AG04449 (cell line): ENCODE measurements at places on chromosomes 1 and 21.

DNA sequence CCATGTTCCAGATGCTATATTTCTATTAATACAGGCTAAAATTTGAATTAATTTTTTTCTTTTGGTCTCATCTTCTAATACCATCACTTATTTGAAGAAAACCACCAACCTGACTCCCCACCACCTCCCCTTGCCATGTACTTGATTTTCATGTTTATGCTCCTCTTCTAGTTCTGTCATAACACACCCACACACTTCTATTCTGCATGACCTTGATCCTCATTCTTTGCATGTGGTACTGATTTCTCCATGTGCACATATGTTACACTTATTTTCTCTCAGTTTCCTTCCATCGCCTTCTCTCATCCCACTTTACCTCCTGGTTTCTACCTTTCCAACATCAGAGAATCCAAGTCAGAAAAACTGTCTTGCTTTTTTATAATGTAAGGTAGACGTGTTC, 78.9 kb upstream of the ARID1A start:
- no peak for DNase-seq

GRCh38 chr1:240169188-240169587, 77.5 kb downstream of the FMN2 start:
- DNase-seq = no peak

DNA sequence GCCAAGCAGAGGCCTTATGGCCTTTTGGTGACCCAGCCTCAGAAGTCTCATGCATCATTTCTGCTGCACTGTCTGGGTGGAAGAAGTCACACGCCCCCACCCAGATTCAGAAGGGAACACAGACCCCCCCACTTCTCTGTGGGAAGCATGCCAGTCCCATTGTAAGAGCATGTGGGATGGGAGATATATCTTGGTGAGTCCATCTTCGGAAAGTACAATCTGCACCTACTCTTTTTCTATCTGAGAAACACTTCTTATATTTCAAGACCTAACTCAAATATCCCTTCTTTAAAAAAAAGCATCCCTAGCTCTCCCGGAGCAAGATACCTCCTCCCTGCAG, 159.6 kb upstream of the FGGY start:
- no peak for DNase-seq

- no peak for DNase-seq
Observed at GRCh38 chr1:183505454-183506089, 33.3 kb downstream of the SMG7 start.

GRCh38 chr1:61447968-61448430, 276.9 kb downstream of the TM2D1 start:
- no peak for DNase-seq

GRCh38 chr1:115133440-115133839, 44.1 kb upstream of the TSPAN2 start:
- no peak for DNase-seq

- no peak for DNase-seq
Observed at GRCh38 chr21:45293726-45294401, 6.2 kb upstream of the POFUT2 start.

DNA sequence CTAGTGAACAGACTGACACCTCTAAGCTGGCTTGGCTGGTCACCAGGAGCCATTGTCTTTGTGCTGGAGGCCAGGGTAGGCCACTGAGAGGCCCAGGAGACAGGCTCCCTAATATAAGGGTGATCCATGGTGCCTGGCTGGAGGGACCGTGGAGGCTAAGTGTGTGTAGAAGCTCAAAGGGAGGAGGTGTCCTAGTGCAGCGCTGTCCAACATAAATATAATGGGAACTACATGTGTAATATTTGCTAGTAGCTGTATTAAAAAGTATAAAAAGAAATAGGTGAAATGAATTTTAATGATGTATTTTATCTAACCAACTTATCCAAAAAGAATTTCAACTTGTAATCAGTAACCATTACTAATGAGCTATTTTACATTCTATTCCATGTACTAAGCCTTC, 35.0 kb downstream of the SOX13 start:
- no peak for DNase-seq

- DNase-seq = no peak
Observed at GRCh38 chr1:114232691-114233090, 79.0 kb upstream of the SYT6 start.

- no peak for DNase-seq
Observed at GRCh38 chr21:42459546-42460215, 36.3 kb downstream of the RSPH1 start.

- no peak for DNase-seq
Observed at GRCh38 chr21:34795175-34795547, 126.4 kb downstream of the CLIC6 start.

GRCh38 chr1:240794046-240794843, 182.3 kb upstream of the GREM2 start:
- DNase-seq = no peak

DNA sequence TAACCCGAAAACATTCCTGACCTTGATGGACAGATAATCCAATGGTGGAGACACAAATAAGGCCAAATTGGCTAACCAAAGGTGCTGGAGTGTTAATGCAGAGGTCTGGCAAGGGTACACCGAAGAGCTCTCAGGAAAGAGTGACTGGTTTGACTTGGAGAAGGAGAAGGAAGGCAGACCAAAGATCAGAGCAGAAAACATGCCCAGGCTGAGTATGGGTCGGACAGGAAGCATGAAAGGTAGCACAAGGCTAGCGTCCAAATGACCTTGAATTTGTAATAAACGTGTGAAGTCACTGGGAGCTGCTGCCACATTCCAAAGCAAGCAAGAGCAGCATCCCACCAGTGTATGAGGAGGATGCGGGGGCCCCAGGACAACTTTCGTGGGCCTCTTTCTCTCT, 45.7 kb downstream of the APP start:
- no peak for DNase-seq

DNA sequence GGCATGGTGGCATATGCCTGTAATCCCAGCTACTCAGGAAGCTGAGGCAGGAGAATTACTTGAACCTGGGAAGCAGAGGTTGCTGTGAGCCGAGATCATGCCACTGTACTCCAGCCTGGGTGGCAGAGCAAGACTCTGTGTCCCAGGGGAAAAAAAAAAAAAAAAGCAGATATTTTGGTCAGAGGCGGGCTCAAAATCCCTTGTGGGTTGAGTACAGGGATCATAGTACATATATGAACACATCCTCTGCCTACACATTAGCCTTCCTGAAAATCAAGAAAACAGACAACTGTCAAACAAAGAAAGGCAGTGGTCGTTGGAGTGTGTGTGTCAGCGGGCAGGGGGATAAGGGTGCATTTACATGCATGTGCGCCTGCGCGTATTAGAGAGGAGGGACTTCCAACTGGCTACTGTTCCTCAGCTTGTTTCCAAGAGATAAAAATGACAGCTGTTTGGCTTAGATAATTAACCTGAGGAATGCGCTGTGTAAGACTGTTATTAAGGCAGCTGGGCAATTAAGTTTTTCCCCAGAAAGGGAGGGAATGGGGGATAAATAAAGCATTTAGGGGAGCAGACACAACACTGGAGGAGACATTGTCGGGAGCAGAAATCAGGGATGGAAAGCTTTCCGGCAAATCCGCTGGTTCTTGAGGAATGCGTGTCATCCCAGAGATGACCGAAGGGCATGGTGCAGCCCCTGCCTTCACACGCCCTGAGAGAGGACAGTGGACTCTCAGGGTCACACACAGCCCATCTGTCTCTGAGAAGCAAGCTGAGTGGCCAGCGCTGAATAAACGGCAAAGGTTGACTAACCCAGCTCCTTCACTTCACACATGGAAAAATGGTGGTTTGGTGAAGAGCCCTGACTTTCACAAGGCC, 6.4 kb downstream of the LAMB3 start:
- no peak for DNase-seq

- no peak for DNase-seq
Observed at GRCh38 chr21:43343992-43344886, 82.7 kb downstream of the SIK1 start.

GRCh38 chr1:115078708-115079107, 10.6 kb downstream of the TSPAN2 start:
- DNase-seq = no peak

DNA sequence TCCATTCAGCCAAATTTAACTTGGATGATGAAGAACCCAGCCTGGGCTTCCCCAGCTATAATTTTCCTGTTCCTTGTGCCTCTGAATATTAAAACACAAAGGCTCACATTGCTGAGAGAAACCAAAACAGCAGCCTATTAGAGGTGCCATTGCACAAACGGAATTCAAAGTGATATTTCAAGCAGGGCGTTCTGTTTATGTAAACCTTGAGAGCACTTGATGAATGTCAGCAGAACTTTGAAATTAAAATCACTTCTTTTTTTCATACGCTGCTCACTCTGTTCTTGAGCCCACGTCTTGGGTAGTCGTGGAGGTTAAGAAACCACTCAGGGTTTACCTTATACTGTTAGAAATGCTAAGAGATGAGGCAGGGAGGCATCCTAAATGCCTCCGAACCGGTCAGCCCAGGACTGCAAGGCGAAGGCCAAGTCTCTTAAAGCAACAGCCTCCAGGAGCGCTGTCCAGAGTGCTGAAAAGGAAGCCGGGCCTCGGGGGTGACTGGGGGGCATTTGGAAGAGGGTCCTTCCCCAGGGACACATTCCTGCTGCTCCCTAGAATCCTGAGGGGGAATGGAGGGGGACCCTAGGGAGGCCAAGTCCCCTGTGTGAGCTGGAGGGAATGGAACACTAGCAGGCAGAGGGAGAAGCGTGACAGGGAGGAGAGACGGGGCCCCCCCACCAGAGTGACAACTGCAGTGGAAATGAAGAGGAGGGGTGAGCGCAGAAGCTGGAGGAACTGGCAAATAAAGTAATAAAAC, 154.8 kb upstream of the VAMP3 start:
- DNase-seq = no peak

GRCh38 chr1:203462878-203463277, 12.7 kb upstream of the PRELP start:
- DNase-seq = peak; percentile 65

DNA sequence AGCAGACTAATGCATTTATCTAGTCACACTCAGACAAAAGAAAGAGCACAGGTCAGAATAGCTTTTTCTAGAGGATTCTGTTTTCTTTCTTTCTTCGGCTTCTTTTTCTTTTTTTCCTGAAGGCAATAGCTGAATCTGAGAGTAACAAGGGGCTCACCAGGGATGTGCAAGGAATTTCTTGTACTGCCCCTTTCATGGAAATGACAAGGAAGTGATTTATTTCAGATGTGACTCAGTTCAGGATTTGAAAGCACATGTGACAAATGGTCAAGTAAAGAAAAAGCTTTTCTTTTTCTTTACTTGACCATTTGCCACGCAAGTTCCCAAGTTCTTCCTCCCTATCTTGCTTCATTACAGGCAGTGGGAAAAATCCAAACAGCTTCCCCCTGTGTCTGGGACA, 202.0 kb downstream of the GABPA start:
- no peak for DNase-seq

- DNase-seq = no peak
Observed at GRCh38 chr1:84122780-84123382, 21.2 kb upstream of the PRKACB start.

GRCh38 chr21:44759628-44760285, 41.9 kb downstream of the UBE2G2 start:
- DNase-seq = no peak

- DNase-seq = no peak
Observed at GRCh38 chr1:41435570-41436178, 48.8 kb downstream of the EDN2 start.

DNA sequence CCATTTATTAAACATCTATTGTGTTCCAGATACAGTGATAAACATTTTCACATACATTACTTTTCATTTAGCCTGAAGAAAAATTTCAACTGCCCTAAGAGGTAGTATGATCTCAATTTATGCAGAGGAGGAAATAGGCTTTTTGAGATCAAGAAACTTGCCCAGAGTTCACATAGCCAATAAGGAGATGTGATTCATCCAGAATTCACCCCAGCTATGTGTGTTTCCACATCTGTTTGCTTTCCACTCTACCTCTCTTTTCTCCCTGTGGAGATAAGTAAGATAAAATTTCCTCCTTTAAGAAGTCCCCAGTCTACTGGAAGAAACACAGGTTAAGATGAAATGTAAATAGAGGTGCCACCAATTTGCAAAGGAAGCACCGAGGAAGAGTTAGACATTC, 199.7 kb upstream of the C8B start:
- no peak for DNase-seq

- DNase-seq = no peak
Observed at GRCh38 chr1:224432672-224433040, 1.9 kb downstream of the WDR26 start.

DNA sequence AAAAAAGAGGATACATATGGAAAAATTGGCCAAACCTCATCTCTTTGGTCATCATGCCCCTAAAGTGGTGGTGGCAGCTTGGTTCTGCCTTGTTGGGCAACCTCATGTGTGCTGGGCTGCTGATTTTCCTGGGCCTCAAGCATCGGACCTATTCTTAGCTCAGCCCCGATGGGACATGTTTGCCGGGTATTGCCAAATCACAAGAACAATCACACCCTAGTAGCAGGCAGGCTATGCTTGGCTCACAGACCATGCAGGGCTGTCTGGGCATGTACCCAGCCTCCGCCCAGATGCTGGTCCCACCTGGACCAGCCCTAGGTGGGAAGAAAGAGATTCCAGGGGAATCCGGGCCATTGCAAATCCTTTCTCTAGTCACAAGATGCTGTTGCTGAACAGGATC, 189.4 kb upstream of the FGGY start:
- DNase-seq = no peak

DNA sequence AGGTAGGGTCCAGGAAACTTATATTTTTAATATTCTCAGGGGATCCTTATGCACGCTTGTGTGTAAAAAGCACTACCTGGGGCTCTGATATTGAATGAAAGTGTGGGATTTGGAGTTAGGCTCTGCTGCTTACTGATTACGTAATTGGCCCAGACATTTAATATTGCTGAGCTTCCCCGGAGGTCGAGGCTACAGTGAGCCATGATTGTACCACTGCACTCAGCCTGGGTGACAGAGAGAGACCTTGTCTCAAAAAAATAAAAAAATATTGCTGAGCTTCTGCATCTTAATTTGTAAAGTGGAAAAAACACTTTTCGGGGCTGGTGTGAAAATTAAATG, 62.2 kb upstream of the KIF26B start:
- DNase-seq = no peak

DNA sequence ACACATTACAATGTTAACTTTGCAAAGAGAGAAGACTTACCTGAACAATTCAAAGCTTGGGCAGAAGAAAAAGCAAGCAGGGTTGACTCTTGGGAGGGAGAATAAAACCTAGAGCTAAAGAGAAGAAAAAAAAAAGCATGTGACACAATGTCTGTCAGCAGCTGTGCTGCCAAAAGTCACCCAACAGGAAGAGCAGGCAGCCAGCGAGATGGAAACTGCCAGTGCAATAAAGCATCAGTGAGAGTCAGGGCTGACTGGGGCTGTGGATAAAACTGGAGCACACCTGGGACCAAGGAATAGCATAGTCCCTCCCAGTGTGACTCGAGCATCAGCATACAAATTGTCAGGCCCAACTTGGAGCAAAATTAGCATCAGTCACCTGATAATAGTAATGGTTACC, 65.0 kb upstream of the SLC22A15 start:
- DNase-seq = no peak

GRCh38 chr1:30660241-30660640, 63.1 kb downstream of the MATN1 start:
- DNase-seq = no peak

DNA sequence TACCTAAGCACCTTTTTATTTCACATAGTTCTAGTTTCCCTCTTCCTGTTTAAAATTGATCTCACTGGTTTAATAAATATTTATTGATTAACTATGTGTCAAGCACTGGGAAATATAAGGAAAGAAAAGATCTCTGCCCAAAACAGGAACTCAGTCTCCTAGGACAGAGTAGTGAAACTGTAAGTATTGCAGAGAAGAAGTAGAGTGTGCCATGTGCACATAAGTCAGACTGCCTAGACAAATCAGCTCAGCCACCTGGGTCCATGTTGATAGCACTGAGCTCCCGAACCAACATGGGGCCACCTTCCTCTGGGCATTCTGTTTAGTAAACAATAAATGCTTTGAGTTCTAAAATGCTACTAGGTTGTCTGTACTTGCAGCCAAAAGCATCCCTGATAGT, 9.8 kb upstream of the SSX2IP start:
- DNase-seq = no peak
